Cardiac muscle cell (in vitro differentiated cells and primary cell): ENCODE measurements at places on chromosomes 2 and 18.

DNA sequence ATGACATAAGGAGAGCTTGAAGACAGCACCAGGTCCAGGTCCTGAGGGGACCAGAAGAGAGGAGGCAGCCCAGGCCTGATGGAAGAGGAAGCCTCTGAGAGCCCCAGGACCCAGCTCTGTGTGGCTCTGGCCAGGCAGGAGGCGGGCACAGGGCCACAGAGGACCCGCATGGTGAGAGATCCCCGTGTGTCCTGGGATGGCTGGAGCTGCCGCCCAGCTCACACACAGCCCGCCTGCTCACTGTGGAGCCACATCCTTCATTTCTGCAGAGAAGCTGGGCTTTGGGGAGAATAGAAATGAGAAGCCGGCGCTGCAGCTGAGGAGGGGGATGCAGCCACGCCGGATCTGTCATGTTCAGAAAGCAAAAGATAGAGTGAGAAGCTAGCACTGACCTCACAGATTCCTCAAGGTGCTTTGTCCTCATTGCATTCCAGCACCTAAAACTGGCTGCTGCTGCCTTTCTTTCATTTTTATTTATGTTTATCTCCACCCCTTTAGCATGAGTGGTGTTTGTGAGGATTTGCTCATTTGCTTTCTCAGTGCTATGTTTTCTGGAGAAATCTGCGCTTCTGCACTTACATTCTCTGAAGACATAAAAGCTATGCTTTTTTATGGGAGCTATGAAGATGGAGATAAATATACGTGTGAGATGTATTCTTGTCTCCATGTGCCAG is 307.6 kb upstream of the MYT1L start:
- no peak for DNase-seq

DNA sequence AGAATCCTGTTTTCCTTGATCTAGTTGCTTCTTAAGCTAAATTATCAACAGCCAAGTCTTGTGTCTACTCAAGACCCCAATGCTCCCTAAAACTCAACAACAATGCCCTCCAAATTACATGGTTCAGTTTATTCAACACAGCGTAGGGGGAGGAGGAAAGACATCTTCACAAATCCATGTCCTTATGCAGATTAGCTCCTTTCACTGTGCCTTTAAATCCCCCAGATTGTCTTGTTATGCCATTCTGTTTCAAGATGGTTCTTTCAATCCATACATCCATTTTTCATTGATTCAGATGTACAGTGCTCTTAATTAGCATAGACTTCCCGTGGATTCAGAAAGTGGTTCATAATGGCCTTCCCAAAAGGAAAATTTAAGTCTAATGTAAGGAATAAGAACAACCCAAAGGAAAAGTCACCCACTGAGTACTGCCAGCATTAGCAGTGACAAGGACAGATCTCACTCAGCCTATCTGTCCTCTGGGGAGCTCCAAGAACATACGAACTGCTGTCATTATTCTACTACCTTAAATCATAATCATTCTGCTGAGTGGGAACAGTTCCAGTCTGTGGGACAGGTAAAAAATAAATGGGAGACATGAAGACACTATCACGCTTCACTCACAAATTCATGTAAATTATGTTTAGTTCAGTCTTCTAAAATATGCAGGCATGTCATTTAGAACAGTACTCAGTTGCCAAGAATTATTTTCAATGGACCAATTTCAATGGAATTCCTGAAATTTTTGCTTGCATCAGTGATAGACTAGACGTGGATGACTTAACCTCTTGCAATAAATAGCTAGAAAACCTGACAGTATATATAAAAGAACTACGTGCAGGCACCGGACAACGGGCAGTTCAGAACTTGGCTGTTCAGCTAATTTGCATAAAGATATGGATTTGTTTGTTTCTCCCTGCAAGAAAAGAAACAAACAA is 58.9 kb upstream of the RNU4ATAC start:
- DNase-seq: no peak

GRCh38 chr2:100062336-100062735 is 80.1 kb downstream of the AFF3 start:
- no peak for DNase-seq

DNA sequence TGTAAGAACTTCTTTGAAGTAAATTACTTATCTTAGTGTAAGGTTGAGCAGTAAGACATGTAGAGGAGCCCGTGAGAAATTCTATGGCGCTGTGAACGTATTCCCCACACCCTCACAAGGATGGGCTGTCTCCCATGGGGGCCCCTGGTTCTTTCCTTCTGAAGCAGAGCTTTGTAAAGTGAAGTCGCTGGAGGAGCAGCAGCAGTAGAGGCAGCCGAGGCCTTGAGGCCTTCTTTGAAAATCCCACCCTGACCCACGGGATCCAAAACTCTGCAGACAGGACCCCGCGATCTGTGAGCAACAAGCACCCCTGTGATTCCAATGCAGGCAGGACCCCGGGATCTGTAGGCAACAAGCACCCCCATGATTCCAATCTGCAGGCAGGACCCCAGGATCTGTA is 23.8 kb upstream of the SNTG2 start:
- no peak for DNase-seq

- no peak for DNase-seq
Measured at GRCh38 chr18:53790786-53791185, 433.7 kb downstream of the MBD2 start.

DNA sequence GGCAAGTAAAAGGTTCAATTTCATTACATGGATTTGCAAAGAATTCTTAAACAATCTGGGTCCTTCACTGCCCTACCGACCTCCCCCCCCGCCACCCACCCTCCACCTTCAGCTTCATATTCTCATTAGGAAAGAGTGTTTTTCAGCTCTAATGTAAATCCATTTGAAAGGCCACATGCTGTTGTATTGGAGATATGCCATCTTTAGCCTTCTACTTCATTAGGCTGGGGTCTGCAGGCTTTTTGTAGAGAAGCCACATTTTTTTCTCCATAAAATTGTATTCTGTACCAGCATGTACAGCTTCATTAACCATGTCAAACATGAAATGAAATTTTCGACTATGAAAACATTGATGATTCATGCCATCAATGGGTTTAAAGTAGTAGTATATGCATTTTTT is 42.8 kb upstream of the THUMPD2 start:
- no peak for DNase-seq
